ENCODE measurements at places on chromosomes 1 and 21. TPM values are rescaled to one million over a fixed set of nuclear protein-coding genes. Genes with fewer than 3 reads are reported as not detected.

The ATP6V1G3 gene
- total RNA-seq: not detected

GRCh38 chr21:46515109-46515508 is 56.4 kb downstream of the DIP2A start:
- peaks cover 15% of the 10 kb centered on the region for H3K36me3 ChIP-seq
- peak; percentile 77 for DNase-seq
- H3K4me1 ChIP-seq: no peaks in the 10 kb centered on the region
- H3K27me3 ChIP-seq: no peaks in the 10 kb centered on the region
- H3K4me3 ChIP-seq: no peak overlapping the region

- H3K27ac ChIP-seq: no peak overlapping the region
- DNase-seq: no peak
- H3K4me1 ChIP-seq: no peaks in the 10 kb centered on the region
- H3K4me3 ChIP-seq: no peak overlapping the region
Observed at GRCh38 chr1:245684166-245684565, 529.4 kb downstream of the KIF26B start.

- no peak overlapping the region for H3K4me3 ChIP-seq
- no peaks in the 10 kb centered on the region for H3K36me3 ChIP-seq
- H3K4me1 ChIP-seq: no peaks in the 10 kb centered on the region
- DNase-seq: no peak
- no peak overlapping the region for H3K27ac ChIP-seq
- H3K27me3 ChIP-seq: no peaks in the 10 kb centered on the region
Observed at GRCh38 chr21:32035617-32036016, 162.8 kb downstream of the HUNK start.

GRCh38 chr21:37264808-37265207 is 2.3 kb downstream of the VPS26C start:
- no peaks in the 10 kb centered on the region for H3K36me3 ChIP-seq
- H3K4me3 ChIP-seq: no peak overlapping the region
- DNase-seq: no peak
- H3K27me3 ChIP-seq: no peaks in the 10 kb centered on the region
- peaks cover 13% of the 10 kb centered on the region for H3K4me1 ChIP-seq
